ENCODE measurements at places on chromosomes 12 and 14. TPM values are rescaled to one million over a fixed set of nuclear protein-coding genes. Genes with fewer than 3 reads are reported as not detected.

- no peak for DNase-seq
Observed at GRCh38 chr14:33755358-33755757, 195.5 kb downstream of the EGLN3 start.

GRCh38 chr12:24728366-24728765 is 220.5 kb downstream of the BCAT1 start:
- DNase-seq = no peak

GRCh38 chr12:24921251-24922038 is 27.5 kb downstream of the BCAT1 start:
- no peak for DNase-seq

GRCh38 chr14:40119765-40120164 is 687.5 kb upstream of the FBXO33 start:
- DNase-seq = no peak

DNA sequence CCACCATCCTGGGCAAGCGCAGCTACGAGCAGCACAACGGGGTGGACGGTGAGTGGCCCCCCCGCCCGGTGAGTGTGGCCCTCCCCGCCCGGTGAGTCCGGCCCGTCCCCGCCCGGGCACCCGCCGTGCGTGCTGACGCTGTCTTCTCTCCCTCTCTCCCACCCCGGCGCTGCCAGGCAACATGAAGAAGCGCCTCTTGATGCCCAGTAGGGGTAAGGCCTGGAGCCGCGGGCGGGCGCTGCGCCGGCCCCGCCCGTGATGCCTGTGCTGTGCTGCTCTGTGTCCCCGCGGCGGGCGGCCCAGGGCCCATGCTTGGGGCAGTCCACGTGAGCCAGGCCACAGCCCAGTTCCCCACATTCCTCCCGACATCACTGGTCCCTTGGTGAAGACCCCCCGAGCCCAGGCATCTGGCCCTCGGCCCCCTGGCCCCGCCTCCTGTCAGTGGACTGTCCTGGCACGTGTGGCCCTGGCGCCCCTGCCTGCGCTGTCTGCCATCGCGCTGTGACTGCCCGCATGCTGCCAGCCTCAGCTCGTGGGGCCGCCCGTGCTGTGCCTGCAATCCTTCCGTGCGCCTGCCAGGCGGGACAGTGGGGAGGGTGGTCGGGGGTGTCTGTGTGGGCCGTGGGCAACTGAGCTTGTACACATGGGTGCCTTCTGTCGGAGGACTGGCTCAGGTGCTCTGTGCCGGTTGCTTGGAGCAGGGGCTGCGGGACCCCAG is 7.9 kb upstream of the CRIP2 start:
- no peak for DNase-seq

The VDR gene
- total RNA-seq = 3.1 TPM

The IFT81 gene
- total RNA-seq = 6.3 TPM

GRCh38 chr12:102479099-102479885 is 1.1 kb downstream of the IGF1 start:
- no peak for DNase-seq

GRCh38 chr14:49160983-49161382 is 425.2 kb downstream of the RPS29 start:
- DNase-seq = no peak

The CELA1 gene
- not detected for total RNA-seq
